ENCODE measurements at places on chromosomes 16 and 17. TPM values are rescaled to one million over a fixed set of nuclear protein-coding genes. Genes with fewer than 3 reads are reported as not detected.

The KRTAP9-6 gene
- total RNA-seq = not detected

The WNK4 gene
- 0.09 TPM for total RNA-seq

The CTRB2 gene
- not detected for total RNA-seq

The HIC1 gene
- 32.2 TPM for total RNA-seq

The IRX3 gene
- under 0.01 TPM for total RNA-seq

The HSPB9 gene
- total RNA-seq = not detected

The TNP2 gene
- total RNA-seq = not detected

The WNT3 gene
- total RNA-seq = 0.32 TPM

The USP43 gene
- total RNA-seq = 0.09 TPM

The STX1B gene
- total RNA-seq = 3.5 TPM

Data from bronchial smooth muscle cell (primary cell).